ENCODE measurements at places on chromosomes 2 and 18.

DNA sequence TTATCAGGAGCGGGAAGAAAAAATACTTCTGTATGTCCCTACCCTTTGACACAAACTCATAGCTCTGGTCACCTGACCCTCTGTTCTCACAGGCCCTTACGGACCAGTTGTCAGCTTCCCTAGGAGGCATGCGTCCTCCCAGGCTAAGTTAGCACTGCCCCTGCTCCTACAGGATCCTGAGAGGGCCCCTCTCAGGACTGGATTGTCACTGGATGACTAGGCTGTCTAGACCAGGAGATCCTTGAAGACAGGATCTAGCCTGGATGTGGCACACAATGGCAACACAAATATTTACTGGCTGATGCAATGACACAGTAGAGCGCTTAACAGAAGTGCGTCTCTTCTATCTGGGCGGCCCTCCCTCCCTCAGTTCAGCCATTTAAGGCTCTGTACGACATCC lies 7.7 kb downstream of the FAM228A start:
- no peak for DNase-seq

DNA sequence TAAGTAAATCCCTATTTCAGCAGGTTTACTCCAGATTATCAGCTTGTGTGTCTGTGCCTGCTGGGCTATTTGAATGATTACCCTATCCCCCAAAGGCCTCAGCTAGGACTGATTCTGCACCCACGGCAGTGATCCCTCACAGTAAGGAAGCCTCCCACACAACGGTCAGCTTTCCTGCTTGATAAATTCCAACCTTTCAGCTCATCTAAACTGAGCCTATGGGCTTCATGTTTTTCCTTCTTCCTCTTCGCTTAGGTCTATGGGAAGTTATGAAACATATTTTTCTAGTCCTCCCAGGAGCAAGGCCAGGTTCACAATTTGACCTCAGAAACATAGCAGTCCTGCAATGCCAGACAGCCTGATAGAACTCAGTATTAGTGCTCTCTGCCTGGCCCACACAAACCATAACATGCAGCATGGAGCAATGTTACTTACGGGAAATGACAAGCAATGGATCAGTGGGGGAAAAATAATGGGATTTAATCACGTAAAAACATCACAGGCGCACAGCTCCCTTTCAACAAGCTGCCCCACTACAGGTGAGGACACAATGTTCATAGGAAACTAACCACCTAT lies 170.9 kb downstream of the ZNF521 start:
- no peak for DNase-seq

GRCh38 chr18:62179213-62179612 lies 7.6 kb downstream of the PIGN start:
- DNase-seq: no peak

GRCh38 chr2:61834893-61835292 lies 19.0 kb downstream of the FAM161A start:
- DNase-seq: no peak

DNA sequence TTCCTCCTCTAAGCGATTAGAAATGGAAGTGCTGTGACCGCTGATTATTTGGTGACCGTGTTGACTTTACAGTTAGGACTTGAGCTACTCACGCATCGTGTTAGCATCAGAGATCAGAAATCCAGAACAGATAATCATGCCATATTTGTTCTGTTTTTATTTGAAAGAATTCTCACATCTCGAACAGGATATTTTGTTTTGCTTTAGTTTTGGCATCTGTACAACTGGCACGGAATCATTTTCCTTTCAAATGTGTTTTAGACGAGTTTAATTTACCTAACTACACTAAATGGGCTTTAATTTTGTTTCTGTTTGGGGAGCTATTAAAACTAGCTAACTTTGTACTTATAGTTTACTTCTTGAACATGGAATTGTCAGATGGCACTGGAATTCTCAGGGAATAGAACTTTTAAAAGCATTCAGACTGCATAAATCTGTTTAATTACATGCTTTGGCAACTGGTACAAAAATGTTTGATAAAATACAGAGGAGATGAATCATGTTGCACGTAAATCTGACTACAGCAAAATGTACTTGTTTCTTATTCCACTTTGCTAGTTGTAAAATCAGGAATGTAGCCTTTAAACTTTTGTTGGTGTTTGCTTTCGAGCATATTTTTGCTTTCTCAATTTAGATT lies 1.4 kb downstream of the ITPRID2 start:
- DNase-seq: no peak

- no peak for DNase-seq
These were observed 2.1 kb upstream of the SKA1 start for GRCh38 chr18:50372743-50373142.

- DNase-seq: peak; percentile 82
These were observed 69.4 kb upstream of the REV1 start for GRCh38 chr2:99559075-99559662.

DNA sequence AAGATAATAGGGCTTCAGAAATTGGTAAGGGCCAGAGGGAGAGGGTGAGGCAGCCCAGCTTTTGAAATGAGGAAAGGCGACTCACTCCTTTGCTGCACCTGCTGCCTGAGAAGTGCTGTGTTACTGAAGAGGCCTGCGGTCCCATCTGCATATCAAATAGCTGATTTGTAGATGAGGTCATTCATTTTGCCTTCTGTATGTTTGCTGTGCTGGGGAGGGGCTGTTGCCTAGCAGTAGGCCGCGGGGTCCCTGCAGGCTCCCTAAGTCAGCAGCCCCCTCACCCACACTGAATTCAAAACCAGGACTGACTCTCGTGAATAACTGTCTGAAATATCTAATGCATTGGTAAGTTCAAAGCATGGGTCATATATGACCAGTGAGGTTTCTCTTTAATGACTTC lies 377.2 kb downstream of the SOX11 start:
- no peak for DNase-seq

DNA sequence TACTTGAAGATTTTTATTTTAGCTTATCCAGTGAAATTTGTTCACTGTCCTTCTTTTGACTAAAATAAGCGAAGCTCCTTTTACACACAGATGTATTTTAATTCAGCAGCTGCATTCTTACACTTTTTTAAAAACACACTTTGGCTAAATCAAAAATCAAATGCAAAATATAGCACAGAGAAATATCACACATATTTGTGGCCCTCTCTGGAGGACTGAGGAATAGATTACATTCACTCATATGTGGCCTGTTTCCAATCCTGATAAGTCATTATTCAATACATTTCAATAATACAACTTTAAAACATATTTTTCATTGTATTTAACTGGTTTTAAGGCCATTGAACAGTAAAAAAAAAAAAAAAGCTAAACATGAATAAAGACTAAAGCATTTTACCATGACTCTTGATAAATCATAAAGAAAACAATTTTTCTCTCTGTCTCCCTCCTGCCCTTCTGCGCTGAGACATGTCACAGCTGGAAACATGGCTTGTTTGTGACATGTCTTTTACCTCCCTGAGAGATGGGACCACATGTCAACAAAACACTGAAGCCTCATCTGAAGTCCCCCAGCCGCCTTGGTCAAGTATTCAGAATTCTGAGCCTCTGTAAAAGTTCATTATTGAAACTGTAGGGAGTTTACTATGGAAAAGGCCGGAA lies 221.0 kb downstream of the ZNF407 start:
- DNase-seq: no peak

DNA sequence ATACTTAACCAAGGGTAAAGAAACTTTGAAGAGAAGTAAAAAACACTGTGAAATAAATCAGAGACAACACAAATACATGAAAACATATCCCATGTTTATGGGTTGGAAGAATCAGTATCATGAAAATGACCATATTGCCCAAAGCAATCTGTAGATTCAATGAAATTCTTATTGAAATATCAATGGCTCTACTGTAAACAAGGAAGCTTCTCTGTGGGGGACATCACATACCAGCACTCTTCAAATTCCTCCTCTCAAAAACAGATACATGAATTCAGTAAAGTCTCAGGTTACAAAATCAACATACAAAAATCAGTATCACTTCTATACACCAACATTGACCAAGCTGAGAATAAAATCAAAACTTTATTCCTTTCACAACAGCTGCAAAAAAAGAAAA lies 63.5 kb upstream of the CNTNAP5 start:
- no peak for DNase-seq

- DNase-seq: no peak
These were observed 128.8 kb upstream of the DLX2 start for GRCh38 chr2:172231508-172231907.

- DNase-seq: no peak
These were observed 16.7 kb upstream of the ADI1 start for GRCh38 chr2:3535794-3536681.

DNA sequence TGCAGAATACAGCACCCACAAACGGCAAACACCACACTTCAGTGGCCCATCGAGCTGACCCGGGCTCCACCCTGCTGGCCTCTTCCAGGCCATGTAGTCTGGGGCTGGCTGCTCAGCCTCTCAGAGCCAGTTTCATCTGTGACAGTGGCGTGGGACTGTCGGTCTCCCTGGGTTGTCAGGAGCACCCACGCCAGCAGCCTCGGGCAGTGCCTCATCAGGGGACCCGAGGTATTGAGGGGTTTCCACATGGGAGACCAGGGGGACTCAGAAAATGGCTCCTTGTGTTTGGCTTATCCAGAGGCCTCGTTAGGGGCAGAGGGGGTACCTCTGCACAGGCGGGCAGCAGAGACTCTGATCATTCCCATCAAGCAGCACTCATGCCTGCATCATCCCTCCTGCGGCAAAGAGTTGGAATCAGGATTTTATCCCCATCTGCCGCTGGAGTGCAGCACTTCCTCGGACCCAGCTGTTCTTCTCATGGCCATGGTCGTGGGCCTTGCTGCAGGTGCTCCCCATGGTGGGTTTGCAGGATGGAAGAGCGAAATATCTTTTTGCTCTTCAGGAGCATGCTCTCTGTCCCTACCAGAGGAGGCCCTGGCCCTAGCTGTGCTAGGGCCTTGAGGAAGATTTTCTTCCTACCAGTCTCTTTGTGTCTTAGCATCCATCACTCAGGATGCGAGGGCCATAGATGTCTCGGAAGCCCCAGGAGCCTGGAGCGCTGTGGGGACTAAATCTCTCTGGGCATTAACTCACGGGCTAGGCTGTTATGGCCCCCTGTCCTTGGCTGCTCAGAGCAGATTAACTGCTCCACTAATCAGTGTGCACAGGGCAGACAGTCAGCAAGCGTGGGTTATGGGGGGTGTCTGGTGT lies 100.8 kb downstream of the CLIP4 start:
- no peak for DNase-seq

DNA sequence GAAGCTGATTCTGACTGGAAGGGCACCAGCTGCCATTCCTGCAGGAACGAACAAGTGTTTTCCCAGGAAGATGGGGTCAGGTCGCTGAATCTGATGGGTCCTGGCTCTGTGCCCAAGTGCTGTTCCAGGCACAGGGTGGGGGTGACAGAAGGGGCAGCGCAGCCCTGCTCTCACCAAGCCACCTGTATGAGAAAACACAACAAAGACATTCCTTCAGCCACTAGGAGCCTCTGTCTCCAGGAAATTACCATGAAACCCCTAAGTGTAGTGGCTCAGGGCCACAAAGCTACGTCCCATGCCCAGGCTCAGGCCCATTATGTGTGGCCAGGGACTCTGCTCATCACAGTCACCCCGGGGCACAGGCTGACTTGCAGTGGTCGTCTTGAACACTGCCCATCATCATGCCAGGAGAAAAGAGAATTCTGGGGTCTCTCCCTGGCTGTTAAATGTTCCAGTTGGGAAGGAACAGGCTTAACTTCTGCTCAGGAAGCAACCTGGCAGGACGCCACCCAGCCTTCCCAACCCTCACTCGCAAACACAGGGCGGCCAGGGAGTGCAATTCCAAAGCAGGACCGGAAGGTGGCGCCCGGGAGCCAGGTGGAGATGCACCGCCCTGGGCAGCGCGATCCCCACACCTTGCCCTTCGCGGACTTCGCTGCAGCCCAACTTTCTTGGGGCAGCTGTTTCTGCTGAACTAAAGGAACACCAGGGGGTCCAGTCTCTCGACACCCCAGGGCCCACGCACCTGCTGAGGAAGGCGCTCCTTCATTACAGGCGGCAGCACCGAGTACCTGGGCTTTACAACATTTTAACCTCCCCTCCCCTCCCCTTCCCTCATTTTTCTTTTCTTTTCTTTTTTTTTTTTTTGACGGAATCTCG lies 11.0 kb upstream of the SFTPB start:
- DNase-seq: peak; percentile 53

- DNase-seq: no peak
These were observed 166.0 kb downstream of the TMEM182 start for GRCh38 chr2:102927854-102928267.

DNA sequence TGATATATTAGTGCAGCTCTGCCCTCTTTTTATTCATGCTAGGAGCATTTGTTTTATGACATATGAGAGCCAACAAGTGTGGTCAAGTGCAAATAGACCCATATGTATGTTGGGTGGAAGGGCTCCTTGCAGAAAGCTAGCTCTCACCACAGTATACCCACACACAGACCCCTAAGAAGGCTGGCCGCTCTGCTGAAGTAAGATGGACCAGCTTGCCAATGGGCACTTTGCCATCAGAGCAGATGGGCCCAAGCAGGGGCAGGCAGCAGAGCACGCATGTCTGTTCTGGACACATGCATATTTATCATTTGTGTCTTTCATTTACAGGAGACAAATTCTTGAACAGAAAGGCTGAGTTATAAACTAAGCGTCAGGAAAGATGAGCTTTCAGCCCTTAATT lies 187.5 kb upstream of the DTNA start:
- no peak for DNase-seq

- no peak for DNase-seq
These were observed 754.7 kb downstream of the BCL11A start for GRCh38 chr2:59798687-59799232.

GRCh38 chr18:34594266-34594665 lies 115.8 kb upstream of the DTNA start:
- DNase-seq: no peak

GRCh38 chr2:7951001-7951400 lies 730.9 kb upstream of the ID2 start:
- no peak for DNase-seq

All from stimulated activated CD8-positive, alpha-beta memory T cell treated with anti-CD3 and anti-CD28 coated beads, Interleukin-4, amount 100 ng/mL, for 1 hour (primary cell).